A673 (cell line): ENCODE measurements at places on chromosomes 6 and 20. TPM values are rescaled to one million over a fixed set of nuclear protein-coding genes. Genes with fewer than 3 reads are reported as not detected.

The GSTA2 gene
- total RNA-seq: not detected in 2 replicates

The OR12D3 gene
- total RNA-seq: not detected in 2 replicates

- no peaks in the 10 kb centered on the region for H3K27me3 ChIP-seq
- H3K4me3 ChIP-seq: no peak overlapping the region
- H3K27ac ChIP-seq: no peak overlapping the region
- H3K36me3 ChIP-seq: no peaks in the 10 kb centered on the region
- DNase-seq: no peak
These were observed 107.5 kb downstream of the PRKN start for GRCh38 chr6:162620073-162620472.

DNA sequence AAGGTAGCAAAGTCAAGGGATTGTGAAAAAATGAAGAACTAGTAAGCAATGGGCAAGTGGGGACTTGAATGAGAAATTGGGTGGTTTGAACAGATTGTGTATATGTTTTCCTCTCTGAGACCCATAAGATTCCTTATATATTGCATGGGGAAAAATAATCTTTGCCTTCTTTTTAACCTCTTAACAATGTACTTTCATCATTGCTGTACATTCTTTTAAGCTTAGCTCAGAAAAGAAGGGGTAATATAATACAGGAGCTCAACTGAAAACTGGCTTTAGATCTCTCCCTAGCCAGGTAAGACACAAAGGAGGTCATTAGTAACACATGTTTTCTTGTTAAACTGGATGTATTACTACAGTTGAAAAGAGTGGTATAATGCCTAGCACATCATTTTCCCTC is 287.2 kb downstream of the RNF144B start:
- peaks cover 6% of the 10 kb centered on the region for H3K4me1 ChIP-seq
- H3K27ac ChIP-seq: no peak overlapping the region
- no peak overlapping the region for H3K4me3 ChIP-seq
- H3K27me3 ChIP-seq: no peaks in the 10 kb centered on the region
- DNase-seq: no peak

GRCh38 chr6:106490974-106491373 is 130.5 kb downstream of the CRYBG1 start:
- H3K36me3 ChIP-seq: no peaks in the 10 kb centered on the region
- H3K27ac ChIP-seq: no peak overlapping the region
- H3K4me3 ChIP-seq: no peak overlapping the region
- H3K4me1 ChIP-seq: no peaks in the 10 kb centered on the region
- DNase-seq: no peak

The MAS1 gene
- total RNA-seq: not detected in 2 replicates

The RHAG gene
- not detected in 2 replicates for total RNA-seq

- DNase-seq: no peak
- no peak overlapping the region for H3K27ac ChIP-seq
- H3K4me1 ChIP-seq: no peaks in the 10 kb centered on the region
- no peaks in the 10 kb centered on the region for H3K36me3 ChIP-seq
These were observed 31.9 kb upstream of the ANKEF1 start for GRCh38 chr20:10002866-10003265.

GRCh38 chr6:17839513-17840223 is 132.9 kb upstream of the NUP153 start:
- DNase-seq: no peak
- H3K27me3 ChIP-seq: no peaks in the 10 kb centered on the region
- no peak overlapping the region for H3K27ac ChIP-seq
- H3K4me1 ChIP-seq: no peaks in the 10 kb centered on the region

GRCh38 chr20:8132484-8133309 is 631 bp downstream of the PLCB1 start:
- peaks cover 17% of the 10 kb centered on the region for H3K27me3 ChIP-seq
- H3K27ac ChIP-seq: peak overlapping the region; percentile 63
- no peaks in the 10 kb centered on the region for H3K36me3 ChIP-seq
- peak overlapping the region; percentile 74 for H3K4me3 ChIP-seq
- peaks cover 16% of the 10 kb centered on the region for H3K4me1 ChIP-seq

GRCh38 chr6:91538622-91539021 is 951.8 kb upstream of the MAP3K7 start:
- no peaks in the 10 kb centered on the region for H3K4me1 ChIP-seq
- no peak overlapping the region for H3K27ac ChIP-seq
- no peaks in the 10 kb centered on the region for H3K27me3 ChIP-seq
- H3K36me3 ChIP-seq: no peaks in the 10 kb centered on the region

GRCh38 chr6:35147026-35147425 is 5.9 kb upstream of the TCP11 start:
- H3K27ac ChIP-seq: no peak overlapping the region
- H3K36me3 ChIP-seq: no peaks in the 10 kb centered on the region
- H3K4me1 ChIP-seq: peaks cover 5% of the 10 kb centered on the region
- no peak overlapping the region for H3K4me3 ChIP-seq
- H3K27me3 ChIP-seq: no peaks in the 10 kb centered on the region
- DNase-seq: no peak

GRCh38 chr20:44135417-44136204 is 51.4 kb downstream of the JPH2 start:
- H3K36me3 ChIP-seq: no peaks in the 10 kb centered on the region
- no peak overlapping the region for H3K27ac ChIP-seq
- H3K4me3 ChIP-seq: no peak overlapping the region
- no peaks in the 10 kb centered on the region for H3K4me1 ChIP-seq

- peak; percentile 11 for DNase-seq
- no peak overlapping the region for H3K27ac ChIP-seq
- no peaks in the 10 kb centered on the region for H3K36me3 ChIP-seq
- no peak overlapping the region for H3K4me3 ChIP-seq
These were observed 190.9 kb downstream of the MAFB start for GRCh38 chr20:40497899-40498691.

DNA sequence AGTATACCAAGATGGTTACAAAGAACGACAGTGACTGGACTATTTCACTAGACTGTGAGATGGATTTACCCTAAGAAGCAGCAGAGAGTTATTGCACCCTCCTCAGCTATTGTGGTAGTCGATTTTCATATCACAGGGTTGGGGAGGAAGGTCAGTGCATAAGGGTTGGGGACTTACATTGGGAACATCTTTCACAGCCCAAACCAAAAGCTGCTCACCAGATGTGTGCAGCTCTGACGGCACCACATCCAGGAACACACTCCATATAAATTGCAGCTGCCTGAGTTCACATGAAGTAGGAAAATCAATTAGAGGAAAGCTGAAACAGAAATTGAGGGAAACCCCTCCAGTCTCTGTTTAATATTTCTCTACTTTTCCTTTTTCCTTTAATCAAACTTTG is 470.5 kb upstream of the NRSN1 start:
- H3K4me3 ChIP-seq: no peak overlapping the region
- H3K4me1 ChIP-seq: peaks cover 16% of the 10 kb centered on the region
- H3K27ac ChIP-seq: no peak overlapping the region
- no peaks in the 10 kb centered on the region for H3K36me3 ChIP-seq

The FAM83C gene
- not detected in 2 replicates for total RNA-seq

GRCh38 chr6:129774697-129775447 is 64.9 kb upstream of the ARHGAP18 start:
- no peak overlapping the region for H3K27ac ChIP-seq
- peak; percentile 90 for DNase-seq
- peak overlapping the region; percentile 20 for H3K4me3 ChIP-seq
- no peaks in the 10 kb centered on the region for H3K27me3 ChIP-seq
- no peaks in the 10 kb centered on the region for H3K36me3 ChIP-seq
- no peaks in the 10 kb centered on the region for H3K4me1 ChIP-seq

- no peaks in the 10 kb centered on the region for H3K36me3 ChIP-seq
- H3K27ac ChIP-seq: no peak overlapping the region
- H3K27me3 ChIP-seq: no peaks in the 10 kb centered on the region
These were observed 32.7 kb upstream of the MAP7 start for GRCh38 chr6:136582711-136583471.

GRCh38 chr20:31699801-31700728 is 22.6 kb downstream of the BCL2L1 start:
- H3K27me3 ChIP-seq: no peaks in the 10 kb centered on the region
- H3K4me1 ChIP-seq: peaks cover 7% of the 10 kb centered on the region
- H3K4me3 ChIP-seq: no peak overlapping the region
- peaks cover 8% of the 10 kb centered on the region for H3K36me3 ChIP-seq

The PROKR2 gene
- total RNA-seq: not detected in 2 replicates

DNA sequence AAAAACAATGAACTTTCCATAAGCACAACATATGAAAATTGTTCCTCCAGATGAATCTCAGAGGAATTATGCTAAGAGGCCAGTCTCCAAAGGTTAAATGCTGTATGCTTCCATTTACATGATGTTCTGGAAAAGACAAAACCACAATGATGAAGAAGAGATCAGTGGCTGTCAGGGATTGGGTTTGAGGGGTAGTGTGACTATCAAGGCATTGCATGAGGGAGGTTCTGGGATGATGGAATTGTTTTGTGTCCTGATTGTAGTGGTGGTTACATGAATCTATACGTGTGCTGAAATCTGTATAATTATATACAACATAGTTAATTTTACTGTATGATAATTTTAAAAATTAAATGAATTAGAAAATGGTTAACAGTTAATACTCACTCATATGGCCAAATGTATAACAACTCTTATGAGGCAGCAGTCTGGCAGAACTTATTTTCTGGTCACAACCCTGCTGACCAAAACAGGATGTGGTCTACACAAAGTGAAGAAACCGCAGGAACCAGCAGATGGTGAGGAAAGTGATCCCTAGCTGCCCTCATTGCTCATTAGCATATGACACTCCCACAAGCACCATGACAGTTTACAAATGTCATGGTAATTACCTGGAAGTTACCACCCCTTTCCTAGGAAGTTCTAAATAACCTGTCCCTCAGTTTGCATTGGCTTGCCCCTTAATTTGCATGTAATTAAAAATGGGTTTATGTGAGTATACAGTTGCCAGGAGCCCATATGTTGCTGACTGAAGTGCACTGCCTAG is 31.9 kb downstream of the NSFL1C start:
- no peaks in the 10 kb centered on the region for H3K27me3 ChIP-seq
- H3K4me3 ChIP-seq: no peak overlapping the region
- H3K27ac ChIP-seq: no peak overlapping the region
- DNase-seq: no peak
- H3K4me1 ChIP-seq: no peaks in the 10 kb centered on the region

The TMEM74B gene
- 0.31 TPM in 1 of 2 replicates, not detected in the other for total RNA-seq

DNA sequence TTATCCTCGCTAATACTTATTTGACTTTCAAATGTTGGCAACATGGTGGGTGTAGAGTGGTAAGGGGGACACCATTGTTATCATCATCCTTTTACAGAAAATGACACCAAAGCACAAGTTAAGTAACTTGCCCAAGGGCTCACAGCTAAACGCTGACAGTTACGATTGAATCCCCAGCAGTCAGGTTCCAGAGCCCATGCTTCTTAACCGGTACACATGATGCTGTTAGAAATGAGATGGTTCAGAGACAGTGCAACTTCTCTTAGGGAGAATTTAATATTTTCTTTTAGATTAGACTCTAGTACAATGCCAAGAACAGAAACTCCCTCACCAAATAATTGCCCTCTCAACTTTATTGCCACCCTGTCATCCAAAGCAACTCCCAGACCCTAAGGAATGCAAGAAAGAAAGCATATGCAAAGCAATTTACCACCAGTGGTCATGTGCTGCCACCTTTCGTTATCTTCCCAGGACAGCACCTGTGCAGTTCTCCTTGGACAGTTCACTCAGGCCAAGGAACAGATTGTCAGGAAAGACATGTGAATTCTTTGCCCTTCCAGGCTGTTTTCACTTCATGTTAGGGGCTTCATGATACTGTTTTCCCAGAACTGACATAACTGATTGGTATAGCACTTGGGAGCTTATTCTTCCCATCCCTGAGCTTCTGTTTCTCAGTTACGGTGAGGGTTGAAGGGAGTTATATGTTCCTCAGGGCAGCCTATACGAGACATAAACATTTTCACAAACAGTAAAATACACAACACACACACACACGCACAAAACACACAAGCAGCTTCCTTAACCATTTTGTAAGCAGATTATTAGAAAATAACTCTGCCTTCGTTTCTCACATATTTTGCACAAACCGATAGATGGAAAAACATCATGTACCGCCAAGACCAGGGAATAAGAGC is 5.1 kb downstream of the HLA-DMA start:
- no peaks in the 10 kb centered on the region for H3K27me3 ChIP-seq
- H3K4me1 ChIP-seq: no peaks in the 10 kb centered on the region
- no peaks in the 10 kb centered on the region for H3K36me3 ChIP-seq
- H3K27ac ChIP-seq: no peak overlapping the region

The ARMC2 gene
- total RNA-seq: 12.0 and 12.6 TPM in 2 replicates

- H3K36me3 ChIP-seq: no peaks in the 10 kb centered on the region
- H3K4me3 ChIP-seq: peak overlapping the region; percentile 69
- H3K4me1 ChIP-seq: peaks cover 13% of the 10 kb centered on the region
- no peaks in the 10 kb centered on the region for H3K27me3 ChIP-seq
- no peak for DNase-seq
These were observed 115.8 kb downstream of the HFE start for GRCh38 chr6:26202811-26203583.
